ENCODE measurements at places on chromosomes 4 and X.

DNA sequence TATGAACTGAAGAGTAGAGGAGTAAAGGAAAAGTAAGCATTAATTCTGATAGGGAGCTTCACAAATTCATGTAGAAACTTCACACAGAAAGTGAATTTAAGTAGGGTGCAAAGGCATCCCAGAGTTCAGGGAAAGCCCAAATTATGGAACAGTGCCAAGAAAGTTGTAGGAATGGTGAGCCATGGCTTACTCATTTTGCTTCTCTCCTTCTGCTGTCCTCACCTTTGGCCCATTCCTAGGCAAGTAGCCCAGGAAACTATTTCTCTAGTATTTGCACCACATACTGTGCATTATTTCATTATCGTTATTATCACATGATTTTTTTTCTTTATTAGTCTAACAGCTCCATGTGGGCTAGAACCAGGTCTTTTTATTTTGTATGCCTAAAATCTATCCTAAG is 34.9 kb upstream of the IL1RAPL1 start:
- DNase-seq: no peak

DNA sequence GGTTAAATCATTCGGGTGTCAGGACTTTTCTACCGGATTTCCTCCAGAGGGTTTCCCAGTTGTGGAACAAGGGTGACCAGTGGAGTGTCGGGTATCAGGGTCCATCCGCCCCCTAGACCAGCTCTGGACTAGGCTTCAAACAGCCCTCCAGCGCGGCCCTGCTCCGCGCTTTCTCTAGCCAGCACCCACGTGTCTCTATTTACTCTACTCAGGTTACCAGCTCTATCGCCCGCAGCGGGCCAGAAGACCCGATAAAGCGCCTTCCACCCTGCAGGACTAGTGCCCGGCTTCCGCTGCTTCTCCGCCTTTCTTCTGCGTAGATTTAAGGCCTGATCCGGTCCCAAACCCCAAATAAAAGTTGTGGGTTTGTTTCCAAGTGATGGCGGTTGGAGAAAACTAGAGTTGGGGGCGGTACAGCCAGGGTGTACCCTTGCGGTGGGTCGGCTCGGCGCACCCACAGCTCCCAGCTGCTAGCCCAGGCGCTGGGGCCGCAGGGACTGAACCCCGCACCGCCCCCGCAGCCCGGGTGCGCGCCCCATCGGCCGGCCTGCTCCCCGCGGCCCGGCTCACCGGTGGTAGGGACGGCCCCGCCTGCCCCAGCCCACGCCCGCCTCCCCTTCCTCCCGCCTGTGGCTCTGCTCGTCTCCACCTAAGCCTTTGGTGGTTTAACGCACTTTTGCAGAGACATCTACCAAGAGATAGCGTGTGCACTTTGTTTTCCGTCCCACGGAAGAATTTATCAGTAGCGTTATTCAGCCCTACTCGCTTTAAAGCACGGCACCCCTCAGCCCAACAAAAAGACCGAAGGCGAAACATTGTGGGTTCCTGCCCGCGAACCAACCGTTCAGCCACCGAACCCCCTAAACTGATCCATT is 2.1 kb downstream of the LEF1 start:
- DNase-seq: peak; percentile 81

DNA sequence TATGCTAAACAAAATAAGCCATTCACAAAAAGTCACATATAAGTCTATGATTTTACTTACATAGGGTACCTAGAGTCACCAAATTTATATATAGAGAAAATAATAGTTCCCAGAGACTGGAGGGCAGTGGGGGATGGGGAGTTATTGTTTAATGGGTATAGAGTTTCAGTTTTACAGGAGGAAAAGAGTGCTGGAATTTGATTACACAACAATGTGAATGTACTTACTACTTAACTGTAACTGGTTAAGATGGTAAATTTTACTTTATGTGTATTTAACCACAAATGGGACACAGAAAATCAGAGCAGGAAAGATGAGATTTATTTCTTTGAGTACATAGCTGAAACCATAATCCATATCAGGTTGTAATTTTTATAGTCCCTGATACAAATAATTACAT is 144.4 kb downstream of the TMA16 start:
- no peak for DNase-seq

DNA sequence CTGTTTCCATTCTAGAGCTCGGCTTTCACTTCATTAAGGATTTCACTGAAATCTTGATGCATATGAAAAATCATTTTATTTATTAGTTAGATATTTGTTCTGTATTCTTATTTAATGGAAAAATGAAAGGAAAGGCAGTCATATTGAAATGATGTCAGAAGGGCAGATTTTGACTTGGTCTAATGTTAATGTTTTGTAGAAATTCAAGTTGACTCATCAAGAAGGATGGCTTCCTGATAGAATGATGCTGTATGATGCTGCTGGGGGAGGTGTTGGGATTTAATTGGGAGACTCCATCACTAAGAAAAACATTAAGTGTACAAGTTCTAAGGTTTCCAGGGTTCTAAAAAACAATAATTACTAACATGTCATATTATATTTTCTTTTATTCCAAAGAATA is 204.8 kb downstream of the PDGFC start:
- no peak for DNase-seq

GRCh38 chr4:80419946-80420345 is 84.4 kb downstream of the CFAP299 start:
- no peak for DNase-seq

DNA sequence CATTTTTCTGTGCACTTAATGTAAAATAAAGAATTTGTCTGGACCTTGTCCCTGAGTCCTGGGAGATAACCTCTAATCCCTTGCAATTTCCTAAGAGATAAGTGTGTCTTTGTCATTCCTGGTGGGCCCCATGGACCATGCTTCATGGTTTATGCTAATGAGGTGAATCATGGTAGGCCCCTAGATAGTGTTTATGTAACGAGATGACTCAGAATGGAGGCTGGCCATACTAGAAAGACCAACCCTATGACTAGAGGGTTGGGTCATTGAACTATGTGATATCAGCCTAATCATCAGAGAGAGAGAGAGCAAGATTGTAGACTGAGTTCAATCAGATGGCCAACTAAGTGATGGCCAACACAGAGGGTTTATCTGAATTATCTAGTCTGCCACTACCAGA is 64.2 kb upstream of the NHSL2 start:
- no peak for DNase-seq

GRCh38 chrX:11111947-11112346 is 815 bp downstream of the HCCS start:
- DNase-seq: no peak

- DNase-seq: no peak
These were observed 756 bp downstream of the PABPC5 start for GRCh38 chrX:91435395-91435794.

DNA sequence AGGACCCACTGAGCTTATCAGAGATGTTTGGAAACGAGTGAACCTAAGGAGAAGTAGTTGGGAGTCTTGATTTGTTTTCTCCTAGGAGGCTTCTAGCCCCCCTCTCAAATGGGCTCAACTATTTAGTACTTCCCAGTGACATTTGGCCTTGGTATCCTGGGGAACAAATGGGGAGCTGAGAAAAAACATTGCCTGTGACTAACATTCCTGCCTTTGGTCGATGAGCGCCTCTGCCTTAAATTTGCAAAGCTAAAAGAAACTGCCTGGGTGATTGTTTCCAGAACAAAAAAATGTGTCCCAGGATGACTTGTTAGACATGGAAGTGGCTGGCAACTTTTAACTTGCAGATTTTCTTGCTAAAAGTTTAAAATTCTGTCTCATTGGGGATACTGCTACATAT is 58.8 kb upstream of the IGFBP7 start:
- no peak for DNase-seq

GRCh38 chr4:125315576-125316400 is 1.0 kb downstream of the FAT4 start:
- DNase-seq: peak; percentile 15

GRCh38 chrX:120840827-120841226 is 34.8 kb downstream of the CT47B1 start:
- DNase-seq: no peak

GRCh38 chrX:153723351-153724251 is 586 bp downstream of the BCAP31 start:
- peak; percentile 65 for DNase-seq

GRCh38 chrX:135024526-135024925 is 2.2 kb upstream of the RTL8B start:
- no peak for DNase-seq

DNA sequence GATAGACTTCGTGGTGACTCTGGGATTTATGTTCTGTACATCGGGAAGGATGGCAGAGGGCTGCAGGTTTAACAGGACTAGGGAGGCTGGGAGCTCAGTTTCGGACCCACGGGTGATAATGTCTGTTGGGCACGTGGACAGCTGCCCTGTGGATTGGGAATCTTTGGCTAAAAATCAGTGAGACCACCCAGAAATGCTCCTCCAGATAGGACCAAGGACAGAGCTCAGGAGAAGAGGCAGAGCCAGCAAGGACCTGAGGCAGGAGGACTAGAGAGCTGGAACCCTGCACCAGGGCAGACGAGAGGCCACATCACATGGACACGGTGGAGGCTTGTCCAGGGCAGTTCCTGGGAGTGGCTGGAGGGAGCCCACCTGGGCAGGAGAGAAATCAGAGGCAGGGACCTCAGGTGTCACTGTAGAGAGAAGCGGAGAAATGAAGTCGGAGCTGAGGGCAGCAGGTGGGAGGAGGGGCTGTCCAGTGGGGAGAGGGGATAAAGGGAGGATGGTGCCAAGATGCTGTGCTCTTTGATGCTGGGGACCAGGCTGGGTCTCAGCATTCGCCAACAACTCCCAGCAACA is 79.2 kb downstream of the CPZ start:
- DNase-seq: no peak

DNA sequence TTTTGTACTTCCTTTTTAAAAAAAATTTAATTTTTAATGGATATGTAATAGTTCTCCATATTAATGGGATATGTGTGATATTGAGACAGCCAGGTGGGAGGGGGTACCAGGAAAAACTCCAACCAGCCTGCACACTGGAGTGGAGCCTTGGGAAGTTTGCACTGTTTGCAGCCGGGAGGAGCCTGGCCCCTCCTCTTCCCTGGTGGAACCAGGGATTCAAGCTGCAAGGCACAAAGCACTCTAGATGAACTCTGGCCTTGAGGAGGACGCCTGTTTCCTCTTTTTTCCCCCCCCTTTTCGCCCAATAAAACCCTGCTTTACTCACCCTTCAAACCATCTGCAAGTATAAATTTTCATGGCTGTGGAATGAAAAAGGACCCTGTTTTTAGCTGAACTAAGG is 48.2 kb upstream of the GC start:
- no peak for DNase-seq

DNA sequence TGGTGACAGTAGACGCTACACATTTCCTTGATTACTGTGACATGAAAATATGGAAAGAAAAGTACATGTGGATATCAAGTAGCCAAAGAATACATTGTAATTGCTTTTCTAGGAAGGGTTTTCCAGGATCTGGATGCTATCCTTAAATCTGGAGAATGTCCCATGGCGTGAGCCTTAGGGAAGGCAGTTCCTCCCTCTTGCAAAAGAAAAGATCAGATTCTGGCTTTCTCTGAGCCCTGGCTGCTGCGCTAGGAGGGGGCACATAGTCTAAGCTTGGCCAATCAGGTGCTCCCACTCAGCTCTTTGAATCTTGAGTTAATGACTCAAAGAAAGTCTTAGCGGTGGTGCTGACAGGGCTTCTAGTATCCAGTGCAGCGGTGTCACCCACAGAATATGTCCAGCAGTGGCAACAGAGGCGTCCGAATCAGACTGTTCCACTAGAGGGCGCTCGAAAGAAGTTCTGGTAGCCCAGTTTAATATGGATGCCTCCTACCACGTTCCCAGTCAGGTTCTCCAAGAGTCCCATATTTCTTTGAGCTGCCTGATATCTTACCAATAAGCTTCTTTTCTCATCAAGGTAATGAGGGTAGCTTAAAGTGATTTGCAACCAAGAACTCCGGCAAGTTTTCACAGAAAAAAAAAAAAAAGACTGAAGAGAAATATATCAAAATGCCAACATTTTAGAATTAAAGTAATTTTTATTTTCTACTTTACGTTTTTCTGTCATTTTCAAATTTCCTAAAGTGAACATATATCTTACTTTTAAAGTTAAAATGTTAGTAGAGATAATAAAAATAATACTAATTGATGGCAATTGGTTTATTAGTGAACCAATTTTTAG is 213.4 kb upstream of the S100G start:
- DNase-seq: peak; percentile 74

DNA sequence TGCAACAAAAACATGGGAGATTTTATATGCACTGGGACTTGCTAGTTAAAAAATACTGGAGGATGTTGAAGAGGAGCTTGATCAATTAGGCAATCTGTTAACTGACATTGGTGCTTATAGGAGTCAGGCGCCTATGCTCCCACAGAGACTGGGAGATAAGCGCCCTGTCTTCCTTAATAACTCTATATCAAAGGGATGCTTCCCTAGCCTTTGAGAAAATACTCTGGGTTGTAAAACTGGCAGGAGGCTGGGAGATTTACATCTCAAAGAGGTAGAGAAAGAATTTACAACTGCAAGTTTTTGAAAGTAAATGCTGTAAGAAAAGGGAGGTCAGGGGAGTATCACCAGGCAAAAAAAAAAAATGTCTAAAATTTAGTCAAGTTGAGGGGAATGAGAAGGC is 325.4 kb downstream of the PCDH10 start:
- no peak for DNase-seq

DNA sequence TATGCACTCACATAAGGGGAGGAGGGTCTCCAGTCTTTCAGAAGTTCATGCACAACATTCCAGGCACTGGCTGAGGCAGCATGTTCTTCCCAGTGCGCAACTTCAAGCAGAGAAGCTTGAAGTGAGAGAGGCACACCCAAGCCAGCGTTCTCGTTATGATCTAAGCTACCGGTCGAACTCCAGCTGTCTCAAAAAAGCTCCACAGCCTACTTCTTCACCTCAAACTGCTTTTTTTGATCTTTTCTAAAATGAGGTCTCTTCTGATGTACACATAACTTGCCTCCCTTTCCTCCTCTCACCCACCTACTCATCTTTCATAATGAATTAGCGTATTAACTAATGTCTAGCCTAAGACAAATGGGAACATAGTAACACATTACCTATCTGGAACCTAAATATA is 25.3 kb downstream of the GPC4 start:
- DNase-seq: no peak

- DNase-seq: no peak
These were observed 191.1 kb upstream of the NEIL3 start for GRCh38 chr4:177118596-177118995.

GRCh38 chrX:143634663-143635455 is 1.0 kb downstream of the SLITRK4 start:
- DNase-seq: no peak

GRCh38 chr4:80036949-80037685 is 35.9 kb downstream of the ANTXR2 start:
- no peak for DNase-seq

GRCh38 chr4:41881981-41882624 is 53.1 kb upstream of the TMEM33 start:
- DNase-seq: no peak

GRCh38 chrX:115112411-115112810 is 76.8 kb upstream of the RBMXL3 start:
- DNase-seq: no peak

- no peak for DNase-seq
These were observed 187.0 kb downstream of the BMPR1B start for GRCh38 chr4:94944726-94945125.

- DNase-seq: no peak
These were observed 8.6 kb upstream of the FGF5 start for GRCh38 chr4:80257851-80258250.
